ENCODE measurements at places on chromosomes 2 and 18.

DNA sequence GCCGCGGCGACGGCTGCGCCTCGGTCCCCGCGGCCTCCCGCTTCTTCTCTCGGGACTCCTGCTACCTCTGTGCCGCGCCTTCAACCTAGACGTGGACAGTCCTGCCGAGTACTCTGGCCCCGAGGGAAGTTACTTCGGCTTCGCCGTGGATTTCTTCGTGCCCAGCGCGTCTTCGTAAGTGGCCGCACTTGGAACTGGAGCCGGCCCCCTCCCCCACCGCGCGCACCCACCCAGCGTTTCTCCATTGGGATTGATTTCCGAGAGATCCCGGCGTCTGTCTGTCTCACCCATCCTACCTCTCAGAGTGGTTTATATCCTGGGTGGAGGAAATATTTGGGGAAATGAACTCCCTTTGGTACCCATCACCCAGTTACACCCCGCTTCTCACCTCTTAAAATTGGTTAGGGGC is 498 bp downstream of the ITGAV start:
- DNase-seq: no peak

- no peak for DNase-seq
These were observed 19.9 kb downstream of the TMSB10 start for GRCh38 chr2:84925336-84925723.

GRCh38 chr2:108236676-108237335 is 3.0 kb upstream of the SULT1C3 start:
- no peak for DNase-seq

DNA sequence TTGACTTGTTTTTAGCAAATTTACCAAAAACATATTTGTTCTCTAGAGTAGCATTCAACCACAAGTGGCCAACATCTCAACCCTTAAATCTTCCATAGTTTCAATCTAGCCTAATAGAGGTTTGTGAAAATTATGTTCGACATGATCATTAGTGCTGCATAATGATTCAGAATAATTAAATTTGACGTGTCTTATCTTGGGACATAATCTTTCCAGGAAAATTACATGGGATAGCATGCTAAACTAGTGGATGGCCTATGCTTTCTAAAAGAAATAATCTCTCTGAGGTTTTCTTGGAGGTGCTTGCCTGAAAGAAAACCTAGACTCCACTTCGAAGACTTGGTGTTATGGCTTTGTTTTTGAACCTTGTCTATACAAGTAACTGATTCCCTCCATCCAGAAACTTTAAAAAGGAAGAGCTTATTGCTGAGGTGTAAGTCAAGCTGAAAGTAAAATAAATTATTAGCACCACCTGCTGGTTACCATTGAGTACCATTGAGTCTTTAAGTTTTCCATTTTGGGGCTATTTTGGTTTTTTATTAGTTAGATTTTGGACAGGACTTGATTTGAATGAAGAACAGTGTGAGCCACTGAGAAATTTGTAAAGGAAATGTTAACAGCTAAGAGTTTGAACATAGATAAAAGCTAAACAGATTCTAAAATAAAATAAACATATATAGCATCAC is 32.7 kb downstream of the COX7A2L start:
- DNase-seq: no peak

- DNase-seq: peak; percentile 46
These were observed 69.9 kb downstream of the ODC1 start for GRCh38 chr2:10378189-10378588.

DNA sequence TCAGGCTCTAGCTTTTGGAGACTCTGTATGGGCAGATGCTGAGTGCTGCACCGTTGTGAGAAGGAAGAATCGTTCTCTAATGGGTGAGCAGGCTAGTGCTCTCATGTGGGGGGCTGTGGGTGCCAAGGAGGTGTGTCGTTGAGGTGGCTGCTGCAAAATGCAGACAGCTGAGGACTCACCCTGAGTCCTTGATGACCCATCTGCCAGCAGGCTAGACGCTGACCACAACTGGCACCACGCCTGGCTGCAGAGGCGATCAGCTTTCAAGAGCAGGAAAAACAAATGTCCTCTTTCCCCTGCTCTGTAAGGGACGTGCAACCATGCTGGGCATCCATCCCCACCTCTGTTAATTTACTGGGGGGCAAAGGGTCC is 48.2 kb downstream of the HAUS1 start:
- DNase-seq: no peak

DNA sequence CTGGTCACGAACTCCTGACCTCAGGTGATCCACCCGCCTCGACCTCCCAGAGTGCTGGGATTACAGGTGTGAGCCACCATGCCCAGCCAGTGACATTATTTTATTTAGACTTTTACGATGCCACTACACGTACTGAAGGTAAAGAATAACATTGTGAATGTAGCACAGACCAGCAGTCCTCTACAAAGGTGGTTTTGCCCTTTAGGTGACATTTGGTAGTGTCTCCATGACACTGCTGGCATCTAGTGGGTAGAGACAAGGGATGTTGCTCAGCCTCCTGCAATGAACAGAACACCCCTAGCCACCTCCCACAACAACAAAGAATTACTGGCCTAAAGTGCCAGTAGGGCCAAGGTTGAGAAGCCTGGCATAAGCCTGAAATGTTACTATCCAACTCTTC is 69.5 kb downstream of the MYOM1 start:
- no peak for DNase-seq

DNA sequence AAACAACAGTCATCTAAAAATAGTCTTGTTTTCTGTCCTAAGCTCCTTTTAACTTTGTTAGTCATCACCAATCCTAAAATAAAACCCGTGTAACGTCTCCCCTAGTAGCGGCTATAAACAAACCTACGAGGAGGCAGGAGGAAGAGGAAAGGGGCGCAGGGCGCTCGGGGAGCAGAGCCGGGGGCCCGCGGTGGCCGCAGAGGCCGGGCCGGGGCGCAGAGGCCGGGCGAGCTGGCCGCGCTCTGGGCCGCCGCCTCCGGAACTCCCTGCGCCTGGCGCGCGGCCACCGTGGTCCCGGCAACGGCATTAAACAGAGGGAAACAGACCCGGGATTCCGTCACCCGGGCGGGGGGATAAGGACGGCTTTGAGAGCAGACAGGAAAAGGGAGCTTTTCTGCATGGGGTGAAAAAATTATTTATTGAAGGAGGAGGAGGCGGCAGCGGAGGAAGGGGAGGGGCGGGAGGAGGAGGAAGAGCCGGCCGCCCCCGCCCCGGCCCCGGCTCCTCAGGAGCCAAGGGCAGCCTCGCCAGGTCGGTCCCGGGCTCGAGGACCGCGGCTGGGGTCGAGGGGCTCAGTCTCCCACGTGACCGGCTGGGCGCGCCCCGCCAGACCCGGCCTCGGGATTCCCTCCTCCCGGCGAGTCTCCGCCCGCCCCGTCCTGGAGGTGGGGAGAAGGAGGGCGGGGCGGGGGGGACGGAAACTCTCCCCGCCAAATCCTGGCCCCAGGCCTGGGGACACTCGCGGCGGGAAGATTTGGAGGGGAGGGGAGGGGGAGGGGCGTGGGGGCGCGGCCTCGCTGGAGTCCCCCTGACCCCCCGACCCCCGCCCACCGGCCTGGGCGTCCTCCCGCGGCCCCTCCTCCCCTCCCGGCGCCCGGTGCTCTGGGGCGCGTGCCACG is 1.8 kb upstream of the NFATC1 start:
- peak; percentile 46 for DNase-seq

- no peak for DNase-seq
These were observed 115.6 kb downstream of the NRP2 start for GRCh38 chr2:205797866-205798265.

- DNase-seq: no peak
These were observed 32.9 kb downstream of the CFAP210 start for GRCh38 chr2:169661265-169661664.

GRCh38 chr2:112701052-112701451 is 19.8 kb upstream of the NT5DC4 start:
- DNase-seq: no peak

DNA sequence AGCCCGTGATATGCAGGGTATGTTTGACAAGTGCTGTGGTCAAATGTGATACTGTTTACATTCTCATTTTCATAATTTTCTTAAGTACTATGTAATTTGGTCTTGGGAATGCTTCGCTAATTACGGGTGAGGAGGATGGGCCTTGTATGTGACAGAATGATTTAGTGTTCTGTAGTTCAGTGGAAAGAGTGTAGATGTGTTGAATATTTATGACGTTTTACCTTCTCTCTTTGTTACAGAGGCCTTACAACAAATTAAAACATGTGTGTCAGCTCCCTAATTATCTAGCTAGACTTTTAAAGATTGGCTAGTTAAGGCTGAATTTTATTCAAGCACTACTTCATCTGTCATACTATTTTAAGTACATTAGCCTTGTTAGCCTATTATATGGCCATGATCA is 10.6 kb upstream of the CHRNA1 start:
- DNase-seq: no peak

Measured in T-helper 1 cell (primary cell).